Temporal lobe (tissue), 4 donors: ENCODE measurements at places on chromosomes 3 and 15. TPM values are rescaled to one million over a fixed set of nuclear protein-coding genes. Genes with fewer than 3 reads are reported as not detected.

PRKCI gene
- total RNA-seq = 64.2 TPM

DISP2 gene
- 20.9 TPM for total RNA-seq

COPB2 gene
- total RNA-seq = 70.1 TPM

IFRD2 gene
- total RNA-seq = 10.8 TPM

IL17RE gene
- 0.49 TPM for total RNA-seq

LMOD3 gene
- under 0.01 TPM for total RNA-seq
